ENCODE measurements at places on chromosomes 16 and 17.

GRCh38 chr16:11689031-11689840 is 21.0 kb downstream of the SNN start:
- DNase-seq = no peak

- no peak for DNase-seq
These were observed 12.0 kb downstream of the TBX21 start for GRCh38 chr17:47745037-47745380.

GRCh38 chr17:81392909-81393654 is 2.2 kb upstream of the BAHCC1 start:
- DNase-seq = no peak

- DNase-seq = no peak
These were observed 6.0 kb downstream of the SOX9 start for GRCh38 chr17:72126575-72127486.

DNA sequence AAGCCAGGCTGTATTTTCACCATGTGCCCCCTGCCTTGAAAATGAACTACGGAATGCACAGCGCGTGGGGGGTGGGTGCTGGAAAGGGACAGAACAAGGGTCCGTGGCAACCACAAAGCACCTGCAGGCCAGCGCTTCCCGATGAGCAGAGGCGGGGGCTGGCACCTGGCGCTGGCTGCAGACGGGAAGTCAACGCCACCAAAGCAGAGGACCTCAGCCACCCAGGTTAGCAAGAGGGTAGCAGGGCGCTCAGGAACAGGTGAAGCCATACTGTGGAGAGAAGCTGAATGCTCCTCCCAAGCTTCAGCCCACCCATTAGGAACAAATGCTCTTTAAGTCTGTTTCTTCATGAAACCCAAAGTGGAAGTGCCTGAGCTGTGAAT is 64.7 kb downstream of the KLHDC4 start:
- DNase-seq = no peak

DNA sequence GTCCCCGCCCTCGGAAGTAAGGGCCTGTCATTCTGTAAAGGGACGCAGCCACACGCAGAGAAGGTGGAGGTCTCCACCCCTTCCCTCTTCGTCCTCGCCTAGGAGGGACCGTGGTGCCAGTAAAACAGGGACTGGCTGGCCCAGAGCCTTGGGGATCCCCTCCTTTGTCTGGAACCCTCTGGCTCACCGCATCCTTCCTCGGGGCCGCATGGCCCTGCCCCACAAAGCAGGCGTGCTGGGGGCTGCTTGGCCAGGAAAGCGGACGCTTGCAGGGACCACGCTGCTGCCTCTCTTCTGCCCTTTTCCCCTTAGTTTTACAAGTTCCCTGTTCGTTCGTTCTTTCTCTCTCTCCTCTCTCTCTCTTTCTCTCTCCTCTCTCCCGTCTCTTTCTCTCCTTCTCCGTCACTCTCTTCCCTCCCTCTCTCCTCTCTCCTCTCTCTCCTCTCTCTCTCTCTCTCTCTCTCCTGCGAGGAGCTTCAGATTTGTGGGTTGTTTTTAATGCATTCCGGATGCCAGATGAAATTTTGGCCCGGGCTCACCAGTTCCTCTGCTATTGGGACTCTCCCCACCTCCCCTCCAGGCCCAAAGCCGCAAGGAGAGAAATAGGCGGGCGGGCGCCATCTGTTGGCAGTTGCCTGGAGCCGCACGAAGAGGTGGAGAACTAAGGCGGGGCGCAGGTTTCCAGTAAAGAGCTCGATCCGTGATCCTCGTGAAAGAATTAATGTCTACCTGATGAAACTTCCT is 35.1 kb upstream of the CDRT4 start:
- DNase-seq = peak; percentile 49

DNA sequence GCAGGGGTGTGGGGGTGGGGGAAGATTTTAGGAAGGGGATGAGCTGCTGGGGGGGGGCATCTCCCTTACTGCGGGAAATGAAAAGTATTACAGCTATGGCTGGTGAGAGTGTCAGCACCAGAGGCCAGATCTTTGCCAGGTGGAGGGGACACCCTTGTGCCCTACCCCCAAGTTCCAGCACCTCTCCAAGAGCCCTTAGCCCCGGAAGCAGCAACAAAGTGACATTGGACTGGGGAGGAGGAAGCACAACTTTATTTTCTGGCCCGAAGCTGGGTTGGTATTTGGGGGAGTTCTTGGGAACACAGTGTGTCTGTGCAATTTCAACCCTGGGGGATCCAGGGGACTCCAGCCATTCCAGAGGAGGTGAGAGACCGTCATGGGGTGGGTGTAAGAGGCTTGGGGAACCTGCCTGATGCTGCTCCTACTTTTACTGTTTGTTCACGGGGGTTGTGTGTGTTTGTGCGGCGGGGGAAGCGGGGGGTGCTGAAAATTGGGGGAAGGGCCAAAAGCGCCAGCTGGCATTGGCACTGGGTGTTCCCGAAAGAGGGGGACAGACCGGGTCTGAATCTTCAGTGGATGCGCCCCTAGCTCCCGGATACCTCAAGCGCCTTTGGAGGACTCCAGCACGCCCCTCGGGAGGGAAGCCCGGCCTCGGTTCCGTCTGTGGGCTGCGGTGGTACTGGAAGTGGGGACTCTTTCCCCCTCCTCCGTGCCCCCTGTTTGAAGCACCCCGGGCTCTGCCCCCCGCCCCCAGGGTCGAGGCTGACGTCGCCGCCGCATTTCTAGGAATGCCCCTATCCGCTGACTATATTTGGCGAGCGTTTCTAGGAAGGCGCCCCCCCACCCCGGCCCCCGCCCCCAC is 230.3 kb downstream of the MRTFB start:
- no peak for DNase-seq

DNA sequence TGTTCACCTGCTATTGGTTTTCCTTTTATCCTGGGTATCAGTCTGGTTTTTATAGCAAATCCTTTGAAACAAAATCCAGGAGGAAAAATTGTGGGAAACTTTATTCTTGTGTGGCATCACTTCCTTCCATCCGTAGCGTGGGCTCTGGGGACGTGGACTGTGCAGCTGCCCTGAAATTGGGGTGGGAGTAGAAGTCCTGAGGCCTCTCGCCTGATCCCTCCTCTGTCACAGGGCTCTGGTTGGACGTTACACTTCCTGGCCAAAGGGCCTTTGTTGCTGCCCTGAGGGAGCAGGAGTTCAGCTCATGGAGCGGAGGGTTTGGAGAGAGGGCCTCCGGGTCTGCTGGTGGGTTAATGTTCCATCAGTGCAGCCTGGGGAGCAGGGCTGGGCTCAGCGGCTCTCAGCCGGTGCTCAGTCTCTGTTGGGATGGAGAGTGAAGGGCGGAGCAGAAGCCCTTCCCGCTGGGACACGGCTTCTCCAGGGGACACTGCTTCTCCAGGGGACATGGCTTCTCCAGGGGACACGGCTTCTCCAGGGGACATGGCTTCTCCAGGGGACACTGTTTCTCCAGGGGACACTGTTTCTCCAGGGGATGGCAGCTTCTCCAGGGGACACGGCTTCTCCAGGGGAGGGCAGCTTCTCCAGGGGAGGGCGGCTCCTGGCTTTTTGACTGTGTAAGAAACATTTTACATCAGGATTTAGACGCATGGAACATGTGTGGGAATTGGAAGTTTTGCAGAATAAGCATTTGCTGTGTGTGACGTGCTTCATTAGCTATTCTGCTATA is 15.2 kb upstream of the RPL13 start:
- no peak for DNase-seq

DNA sequence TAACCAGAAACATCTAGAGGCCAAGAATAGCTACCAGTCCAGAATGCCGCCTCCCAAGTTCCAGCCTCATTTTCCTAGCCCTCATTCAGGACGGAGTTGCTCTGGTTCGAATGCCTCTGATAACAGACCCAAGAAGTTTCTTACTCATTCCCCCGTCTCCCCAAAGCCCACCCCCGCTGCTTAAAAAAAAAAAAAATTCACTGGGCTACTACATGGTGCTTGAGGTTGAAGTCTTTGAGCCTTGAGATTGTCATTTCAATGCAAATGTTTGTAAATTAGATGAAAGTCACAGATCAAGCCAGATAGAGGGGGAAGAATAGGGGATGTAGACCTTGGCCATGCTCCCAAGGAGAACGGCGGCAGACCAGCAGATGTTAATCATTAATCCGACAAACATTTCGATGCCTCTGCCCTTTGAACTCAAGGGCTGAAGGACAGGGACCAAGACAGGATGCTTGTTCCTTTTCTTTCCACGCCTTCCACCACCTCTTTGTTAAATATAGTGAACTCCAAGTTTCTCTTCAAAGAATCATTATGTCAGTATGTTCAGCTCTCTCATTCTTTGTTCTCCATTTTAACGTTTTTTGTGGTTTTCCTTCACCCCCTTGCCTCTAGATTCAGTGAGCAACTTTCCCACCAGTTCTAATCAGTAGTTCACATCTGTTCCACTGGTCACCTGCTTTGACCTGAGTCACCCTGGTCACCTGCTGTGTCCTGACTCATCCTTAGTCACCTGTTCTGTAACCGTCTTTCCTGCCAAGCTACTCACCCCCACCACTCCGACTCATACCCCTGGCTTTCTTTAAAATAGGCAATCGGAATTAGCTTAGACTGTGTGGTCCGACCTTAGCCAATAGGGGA is 190.3 kb downstream of the CPPED1 start:
- no peak for DNase-seq

DNA sequence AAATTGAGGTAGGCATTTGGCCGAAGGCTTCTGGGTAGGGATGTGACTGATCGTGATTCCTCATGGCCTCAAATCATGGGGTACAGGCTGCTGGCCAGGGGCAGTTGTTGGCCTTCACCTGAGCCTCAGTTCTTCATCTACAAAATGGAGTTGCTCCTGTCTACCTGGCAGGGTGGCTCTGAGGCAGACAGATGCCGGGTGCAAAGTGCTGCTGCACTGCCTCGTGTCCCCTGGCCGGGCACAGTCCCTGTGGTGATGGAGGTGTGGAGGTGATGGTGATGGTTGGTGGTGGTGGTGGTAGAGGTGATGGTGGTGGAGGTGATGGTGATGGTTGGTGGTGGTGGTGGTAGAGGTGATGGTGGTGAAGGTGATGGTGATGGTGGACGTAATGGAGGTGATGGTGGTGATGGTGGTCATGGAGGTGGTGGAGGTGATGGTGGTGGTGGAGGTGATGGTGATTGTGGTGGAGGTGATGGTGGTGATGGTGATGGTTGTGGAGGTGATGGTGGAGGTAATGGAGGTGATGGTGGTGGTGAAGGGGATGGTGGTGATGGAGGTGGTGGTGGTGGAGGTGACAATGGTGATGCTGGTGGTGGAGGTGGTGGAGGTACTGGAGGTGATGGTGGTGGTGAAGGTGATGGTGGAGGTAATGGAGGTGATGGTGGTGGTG is 52.6 kb downstream of the RNF213 start:
- no peak for DNase-seq
